ENCODE measurements at places on chromosomes 4 and X. TPM values are rescaled to one million over a fixed set of nuclear protein-coding genes. Genes with fewer than 3 reads are reported as not detected.

DNA sequence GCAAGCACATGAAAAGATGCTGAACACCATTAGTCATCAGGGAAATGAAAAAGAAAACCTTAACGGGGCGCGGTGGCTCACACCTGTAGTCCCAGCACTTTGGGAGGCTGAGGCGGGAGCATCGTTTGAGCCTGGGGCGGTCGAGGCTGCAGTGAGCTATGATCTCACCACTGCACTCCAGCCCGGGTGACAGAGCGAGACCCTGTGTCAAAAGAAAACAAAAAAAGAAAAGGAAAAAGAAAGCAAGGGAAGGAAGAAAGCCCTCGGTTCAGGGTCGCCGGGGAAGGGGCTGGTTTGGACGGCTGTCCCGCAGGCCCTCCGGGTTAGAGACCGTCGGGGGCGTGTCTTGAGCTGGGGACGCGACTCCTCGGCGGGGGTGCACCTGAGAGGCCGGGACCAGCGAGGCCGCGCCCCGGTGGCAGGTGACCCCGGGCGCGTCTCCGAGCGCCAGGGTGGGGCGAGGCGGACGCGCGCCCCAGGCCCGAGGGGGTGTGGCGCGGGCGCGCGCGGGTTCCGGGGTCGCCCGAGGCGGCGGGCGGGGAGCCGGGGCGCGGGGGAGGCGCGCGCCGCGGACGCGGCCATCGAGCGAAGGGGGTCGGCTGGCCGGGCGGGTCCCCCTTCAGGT, 478 bp upstream of the PLXNA3 start:
- peak; percentile 38 for DNase-seq

TBCK gene
- 83.1 TPM for total RNA-seq

DNA sequence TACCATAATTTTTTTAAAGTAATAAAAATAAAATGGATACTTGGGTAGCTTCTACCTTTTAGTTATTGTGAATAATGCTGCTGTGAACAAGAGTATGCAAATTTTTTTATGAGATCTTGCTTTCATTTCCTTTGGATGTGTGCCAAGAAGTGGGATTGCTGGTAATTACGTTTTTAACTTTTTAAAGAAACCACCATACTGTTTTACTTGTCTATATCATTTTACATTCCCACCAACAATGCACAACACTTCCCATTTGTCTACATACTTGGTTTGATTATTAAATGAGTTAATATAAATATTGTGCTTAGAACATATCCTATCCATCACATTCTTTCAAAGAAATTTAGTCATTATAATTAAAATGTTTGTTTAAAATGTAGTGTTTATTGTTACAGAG, 3.9 kb upstream of the SULT1B1 start:
- DNase-seq = no peak

MAGEA4 gene
- not detected for total RNA-seq

GRCh38 chr4:164575861-164576260, 178.1 kb upstream of the SMIM31 start:
- no peak for DNase-seq

CLDN22 gene
- not detected for total RNA-seq

DNA sequence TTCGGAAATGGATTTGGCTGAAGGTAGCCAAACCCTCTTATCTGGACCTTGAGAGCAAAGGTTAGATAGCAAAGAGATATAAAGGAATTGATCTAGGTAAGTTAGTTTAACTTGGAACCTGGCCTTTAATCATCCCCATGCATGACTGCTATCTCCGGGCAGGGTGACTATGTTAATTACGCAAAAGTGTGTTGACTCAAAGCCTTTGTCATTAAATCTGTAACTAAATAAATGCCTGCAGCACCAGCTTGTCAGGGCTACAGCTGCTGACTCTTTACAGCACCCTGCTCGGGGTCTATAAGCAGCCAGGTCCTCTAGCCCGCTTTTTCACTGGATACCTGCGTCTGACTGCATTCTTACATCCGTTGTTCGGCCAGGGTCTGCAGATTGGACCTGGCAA, 201.7 kb downstream of the TBCK start:
- DNase-seq = no peak

DNA sequence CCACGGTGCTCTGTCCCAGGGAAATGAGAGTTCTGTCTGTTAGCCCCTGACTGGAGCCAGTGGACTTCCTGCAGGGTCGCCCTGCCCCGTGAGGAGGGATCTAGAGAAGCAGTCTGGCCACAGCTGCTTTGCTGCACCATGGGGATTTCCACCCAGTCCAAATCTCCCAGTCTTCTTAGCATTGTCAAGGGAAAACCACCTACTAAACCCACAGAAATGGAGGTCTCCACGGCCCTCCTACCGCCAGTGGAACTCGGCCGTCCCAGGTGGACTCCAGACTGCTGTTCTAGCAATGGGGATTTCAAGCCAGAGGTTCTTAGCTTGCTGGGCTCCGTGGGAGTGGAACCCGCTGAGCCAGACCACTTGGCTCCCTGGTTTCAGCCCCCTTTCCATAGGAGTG, 133.3 kb upstream of the PCDH7 start:
- no peak for DNase-seq

USP27X gene
- 7.6 TPM for total RNA-seq

DNA sequence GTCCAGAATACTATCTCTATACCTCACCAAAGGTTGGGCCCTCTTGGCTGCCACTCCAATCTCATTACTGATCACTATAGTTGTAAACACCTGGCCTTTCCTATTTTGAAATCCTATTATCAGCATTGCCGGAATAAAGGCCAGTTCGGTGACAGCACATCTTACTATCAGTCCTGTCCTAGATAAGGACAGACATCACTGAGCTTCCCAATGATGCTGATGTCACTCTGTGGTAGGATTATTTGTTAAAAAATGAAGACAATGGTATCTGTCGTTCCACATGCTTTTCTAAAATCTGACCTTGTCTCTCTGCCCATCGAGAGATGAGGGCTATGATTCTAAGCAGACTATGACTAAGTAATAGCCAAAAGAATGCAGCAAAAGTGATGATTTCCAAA, 260.4 kb downstream of the PDGFC start:
- no peak for DNase-seq

- no peak for DNase-seq
Observed at GRCh38 chrX:11381464-11381863, 88.3 kb downstream of the AMELX start.

SMS gene
- total RNA-seq = 280 TPM

GRCh38 chr4:85777908-85778631, 303.1 kb downstream of the ARHGAP24 start:
- no peak for DNase-seq

GRCh38 chrX:20545538-20545937, 278.8 kb upstream of the RPS6KA3 start:
- DNase-seq = no peak

GRCh38 chr4:13537832-13538177, 6.5 kb downstream of the NKX3-2 start:
- DNase-seq = no peak

GRCh38 chr4:13452927-13453579, 31.1 kb downstream of the RAB28 start:
- no peak for DNase-seq

DNA sequence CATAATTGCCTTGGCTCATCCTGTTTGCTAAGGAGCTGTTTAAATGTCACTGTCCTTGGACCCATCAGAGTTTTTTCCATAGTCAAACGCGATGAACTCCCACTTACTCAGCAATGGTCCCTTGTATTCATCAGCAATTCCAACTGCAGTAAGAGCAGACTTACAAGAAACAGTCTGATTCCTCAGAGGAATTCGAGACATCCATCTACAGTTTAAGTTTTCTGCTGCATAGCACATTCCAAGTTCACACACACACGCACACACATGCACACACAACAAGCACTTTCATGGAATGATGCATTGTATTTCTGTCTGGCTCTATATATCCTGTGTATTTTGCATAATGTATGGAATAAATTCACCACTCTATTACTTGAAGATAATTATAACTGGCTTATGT, 32.7 kb upstream of the TMEM150C start:
- no peak for DNase-seq

DNA sequence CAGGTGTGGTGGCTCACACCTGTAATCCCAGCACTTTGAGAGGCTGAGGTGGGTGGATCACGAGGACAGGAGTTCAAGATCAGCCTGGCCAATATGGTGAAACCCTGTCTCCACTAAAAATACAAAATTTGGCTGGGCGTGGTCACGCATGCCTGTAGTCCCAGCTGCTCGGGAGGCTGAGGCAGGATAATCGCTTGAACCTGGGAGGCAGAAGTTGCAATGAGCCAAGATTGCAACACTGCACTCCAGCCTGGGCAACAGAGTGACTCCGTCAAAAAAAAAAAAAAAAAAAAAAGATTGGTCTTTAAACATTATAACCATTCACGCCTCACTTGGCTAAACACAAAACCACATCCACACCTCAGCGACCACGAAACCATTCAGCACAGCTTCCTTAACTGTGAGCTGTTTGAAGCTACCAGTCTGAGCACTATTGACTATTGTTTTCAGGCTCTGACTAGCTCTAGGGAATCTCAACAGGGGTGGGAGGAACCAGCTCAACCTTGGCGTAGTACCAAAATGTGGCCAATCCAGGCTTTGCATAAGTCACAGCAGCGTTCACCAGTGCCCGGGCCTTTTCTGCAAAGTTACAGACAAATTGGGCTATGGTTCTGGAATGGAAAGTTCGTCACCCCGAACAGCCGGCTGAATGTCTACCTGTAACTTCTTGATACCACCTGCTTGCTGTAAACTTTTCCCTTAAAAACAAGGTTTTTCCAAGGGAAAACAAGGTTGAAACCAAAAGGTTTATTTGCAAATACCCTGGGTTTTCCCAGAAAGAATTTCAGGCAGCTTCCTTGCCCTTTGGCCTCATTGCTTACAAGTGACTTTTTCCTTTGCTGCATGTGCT, 73.6 kb upstream of the DHX15 start:
- DNase-seq = no peak

DNA sequence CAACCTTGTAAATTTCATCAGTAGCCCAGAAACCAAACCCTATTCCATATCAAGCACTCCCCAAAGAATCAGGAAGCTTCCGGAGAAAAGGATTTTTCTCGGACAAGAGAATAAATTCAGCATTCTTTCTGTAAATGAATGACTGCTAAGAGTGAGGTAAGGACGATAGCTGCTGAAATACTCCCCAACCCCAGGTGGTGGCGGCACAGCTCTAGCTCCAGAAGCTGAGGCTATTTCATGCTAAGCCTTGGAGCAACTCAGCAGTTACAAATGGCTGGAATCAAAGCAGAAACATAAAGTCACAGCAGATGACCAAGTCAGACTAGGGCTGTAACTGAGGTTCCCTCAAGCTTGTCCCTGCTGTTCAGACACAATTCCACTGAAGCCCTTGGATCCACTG, 13.9 kb upstream of the PCDH19 start:
- DNase-seq = no peak

GRCh38 chrX:103919270-103919637, 43.2 kb upstream of the TMSB15B start:
- DNase-seq = no peak

DNA sequence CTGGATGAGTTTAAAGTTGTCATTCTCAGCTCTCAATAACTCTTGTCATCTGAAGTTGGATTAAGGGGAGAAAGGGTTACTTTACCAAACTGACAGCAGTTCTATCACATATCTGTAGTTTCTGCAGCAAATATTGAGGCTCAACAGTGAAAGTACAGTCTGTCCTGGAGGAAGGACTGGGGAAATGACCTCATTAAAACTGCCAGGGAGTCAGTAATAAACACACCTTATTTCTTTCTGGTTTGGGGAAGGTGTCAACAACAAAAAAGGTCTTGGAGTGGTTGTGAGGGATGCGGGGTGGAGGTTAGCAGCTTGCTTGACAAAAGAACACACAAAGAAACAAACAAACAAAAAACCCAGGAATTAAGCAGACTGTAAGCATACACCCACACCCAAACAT, 1418.0 kb downstream of the STIM2 start:
- no peak for DNase-seq

DNA sequence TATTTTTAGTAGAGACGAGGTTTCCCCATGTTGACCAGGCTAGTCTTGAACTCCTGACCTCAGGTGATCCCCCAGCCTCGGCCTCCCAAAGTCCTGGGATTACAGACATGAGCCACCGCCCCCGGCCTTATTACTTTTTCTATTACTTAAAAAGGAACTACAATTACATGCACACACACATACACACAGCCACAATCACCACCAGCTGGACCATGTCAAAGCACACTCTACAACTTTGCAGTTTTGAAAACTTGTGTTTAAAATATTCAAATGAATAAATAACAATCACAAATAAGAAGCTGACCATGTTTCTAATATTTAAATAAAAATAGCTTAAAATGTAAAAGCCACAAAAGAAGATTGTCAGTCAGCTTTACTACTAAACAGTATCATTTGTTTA, 23.4 kb downstream of the SLC10A7 start:
- DNase-seq = no peak

DSPP gene
- not detected for total RNA-seq

DNA sequence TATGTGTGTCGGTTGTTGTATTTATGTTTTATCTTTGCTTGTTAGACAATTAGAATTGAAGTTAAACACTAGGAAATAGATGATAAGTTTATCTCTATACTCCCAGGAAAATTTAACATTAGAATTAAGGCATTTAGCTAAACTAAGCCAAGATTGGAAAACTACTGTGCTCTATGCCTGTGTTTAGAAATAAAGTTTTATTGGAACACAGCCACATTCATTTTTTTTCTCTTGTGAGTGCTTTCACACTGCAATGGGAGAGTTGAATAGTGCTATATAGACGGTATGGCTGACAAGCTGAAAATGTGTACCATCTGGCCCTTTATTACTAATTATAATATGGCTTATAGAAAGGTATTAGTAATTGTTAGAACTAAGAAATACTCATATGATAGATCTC, 186.7 kb upstream of the NUDT6 start:
- no peak for DNase-seq

DNA sequence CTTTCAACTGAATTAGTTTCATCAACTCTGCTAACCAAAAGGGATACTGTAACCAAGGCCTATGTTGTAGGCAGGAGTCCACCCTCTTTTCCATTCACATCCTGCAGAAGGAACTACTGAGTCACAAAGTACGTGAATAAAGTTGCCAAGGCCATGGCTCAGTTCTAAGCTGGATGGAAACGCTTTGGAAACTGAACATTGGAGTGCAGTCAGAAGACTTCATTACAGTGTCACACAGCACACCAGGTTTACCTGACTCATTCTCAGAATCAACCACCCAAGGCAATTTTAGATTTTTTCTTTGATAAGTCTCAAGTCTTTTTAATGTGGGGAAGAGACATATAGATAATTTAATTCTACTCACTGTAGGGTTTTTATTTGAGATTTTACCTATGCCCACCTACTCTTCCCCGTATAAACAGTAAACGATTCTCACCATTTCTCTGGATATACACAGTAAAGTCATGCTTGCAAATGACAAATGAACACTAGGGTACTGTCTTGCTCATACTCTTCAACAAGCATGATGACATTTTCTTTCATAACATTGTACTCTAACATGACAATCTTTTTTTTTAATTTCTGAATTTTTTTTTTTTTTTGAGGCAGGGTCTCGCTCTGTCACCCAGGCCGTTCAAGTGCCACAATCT, 58.9 kb upstream of the RBM47 start:
- DNase-seq = no peak

GRCh38 chr4:19703391-19703790, 548.3 kb upstream of the SLIT2 start:
- DNase-seq = no peak

GRCh38 chrX:42602136-42602535, 175.8 kb downstream of the PPP1R2C start:
- DNase-seq = no peak

FAM149A gene
- total RNA-seq = 13.5 TPM

AIMP1 gene
- 34.0 TPM for total RNA-seq
